ENCODE measurements at places on chromosomes 5 and 9.

- peak; percentile 92 for DNase-seq
Observed at GRCh38 chr5:34929720-34930461, 532 bp downstream of the DNAJC21 start.

GRCh38 chr5:2168601-2169429, 286.1 kb upstream of the IRX4 start:
- no peak for DNase-seq

- no peak for DNase-seq
Observed at GRCh38 chr5:176151281-176151680, 86.9 kb upstream of the SIMC1 start.

DNA sequence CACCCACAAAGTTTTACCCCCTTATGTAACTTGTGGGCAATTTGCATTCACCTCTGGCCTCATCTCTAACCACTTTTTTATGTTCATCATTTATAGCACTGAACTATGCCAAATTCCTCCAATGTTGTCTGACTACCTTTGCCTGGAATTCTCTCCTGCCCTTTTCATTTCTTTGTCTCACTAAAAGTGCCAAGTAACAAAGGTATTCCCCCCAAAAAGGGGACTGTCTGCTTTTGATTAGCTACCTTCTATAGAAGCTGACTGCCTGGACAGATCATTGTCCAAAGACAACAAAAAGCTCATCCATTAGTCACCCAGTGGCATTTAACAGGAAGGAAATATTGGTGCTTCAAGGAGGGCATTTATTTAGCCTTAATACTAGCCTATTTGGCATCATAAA, 189.9 kb upstream of the VCAN start:
- DNase-seq, result no peak

- no peak for DNase-seq
Observed at GRCh38 chr9:11192993-11193392, 580.2 kb upstream of the PTPRD start.

GRCh38 chr9:137820161-137820855, 57.3 kb upstream of the CACNA1B start:
- no peak for DNase-seq

DNA sequence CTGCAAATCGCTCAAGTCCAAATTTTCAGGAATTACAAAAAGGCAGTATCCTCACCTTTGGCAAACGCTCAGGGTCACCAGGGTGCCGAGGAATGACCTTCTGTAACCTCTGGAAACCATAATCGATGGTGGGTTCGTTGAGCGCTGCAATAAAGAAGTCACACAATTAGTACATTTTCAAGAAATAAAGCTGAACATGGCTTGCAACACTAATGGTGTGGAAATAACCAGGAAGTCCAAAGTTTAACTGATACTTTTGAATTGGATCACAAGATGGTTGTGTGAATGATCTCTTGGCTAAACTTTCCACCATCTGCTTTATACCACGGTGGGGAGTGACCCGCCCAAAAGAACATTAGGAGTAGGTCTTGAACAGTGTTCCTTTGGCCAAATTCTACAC, 368.7 kb downstream of the EBF1 start:
- no peak for DNase-seq

DNA sequence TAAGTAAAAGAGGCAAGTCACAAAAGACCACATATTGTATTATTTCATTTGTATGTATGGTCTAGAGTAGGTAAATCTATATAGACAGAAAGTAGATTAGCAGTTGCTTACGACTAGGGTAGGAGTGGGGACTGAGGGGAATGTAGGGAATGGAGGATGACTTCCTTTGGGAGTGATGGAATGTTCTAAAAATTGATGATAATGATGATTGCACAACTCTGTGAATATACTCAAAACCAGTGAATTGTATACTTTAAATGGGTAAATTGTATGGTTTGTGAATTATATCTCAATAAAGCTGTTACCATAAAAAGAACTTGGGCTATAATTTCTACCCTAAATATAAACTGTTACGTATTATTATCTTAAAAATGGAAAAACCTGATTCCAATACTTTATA, 35.0 kb downstream of the ADAMTS6 start:
- DNase-seq, result no peak

- no peak for DNase-seq
Observed at GRCh38 chr5:57453728-57454127, 28.9 kb downstream of the ACTBL2 start.

DNA sequence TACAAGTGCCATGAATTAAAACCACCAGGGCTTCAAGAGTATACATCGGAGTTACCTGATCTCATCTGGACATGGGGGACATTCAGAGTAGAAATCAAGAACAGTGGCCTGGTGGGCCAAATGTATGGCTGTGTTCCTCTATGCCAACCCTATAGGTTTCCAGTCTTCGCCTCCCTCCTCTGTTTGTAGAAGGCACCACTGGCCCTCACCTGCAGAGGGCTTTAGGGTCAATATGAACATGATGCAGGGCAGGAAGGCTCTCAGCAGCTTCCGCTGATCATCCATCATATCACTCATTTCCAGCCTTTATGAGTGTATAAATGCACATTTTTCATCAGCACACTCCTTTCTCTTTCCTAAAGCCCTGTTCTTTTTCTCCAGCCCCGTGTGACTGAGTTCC, 555.5 kb upstream of the BRINP1 start:
- no peak for DNase-seq

GRCh38 chr5:42566652-42567295, 143.5 kb downstream of the GHR start:
- DNase-seq, result peak; percentile 36

DNA sequence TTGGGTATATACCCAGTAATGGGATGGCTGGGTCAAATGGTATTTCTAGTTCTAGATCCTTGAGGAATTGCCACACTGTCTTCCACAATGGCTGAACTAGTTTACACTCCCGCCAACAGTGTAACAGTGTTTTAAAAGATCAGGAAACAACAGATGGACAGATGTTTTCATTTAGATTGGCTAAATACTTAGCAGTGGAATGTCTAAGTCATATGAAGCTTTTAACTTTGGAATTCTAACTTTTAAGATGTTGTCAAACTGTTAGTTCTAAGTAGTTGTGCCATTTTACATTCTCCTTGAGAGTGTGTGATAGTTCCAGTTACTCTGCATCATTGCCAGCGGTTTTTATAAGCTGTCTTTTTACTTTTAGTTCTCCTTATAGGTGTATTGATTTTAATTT, 688.8 kb downstream of the SEMA5A start:
- DNase-seq, result no peak

- no peak for DNase-seq
Observed at GRCh38 chr5:72325566-72326305, 5.6 kb downstream of the PTCD2 start.

- no peak for DNase-seq
Observed at GRCh38 chr9:122742003-122742402, at the start of gene OR1L6. Gene OR1L6, plus strand, starts transcription at chr9:122742303. Its CDS starts 7,545 bp downstream, at chr9:122749848.

DNA sequence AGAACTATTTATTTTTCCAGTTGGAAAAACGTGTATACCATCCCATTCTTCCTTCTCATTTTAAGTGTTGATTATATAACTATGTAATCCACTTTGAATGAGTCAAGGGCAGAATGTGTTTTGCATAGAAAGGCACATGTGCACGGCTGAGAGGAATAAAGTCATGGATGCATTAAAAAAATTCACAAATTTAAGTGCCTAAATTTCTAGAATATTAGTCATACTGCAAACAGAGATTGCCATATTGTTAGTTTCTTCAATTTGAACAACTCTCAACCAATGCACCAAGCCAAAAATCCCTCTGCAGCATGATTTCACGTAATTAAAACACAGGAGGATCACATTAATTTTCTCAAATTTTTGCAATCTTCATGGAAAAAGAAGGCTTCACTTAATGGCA, 166.3 kb downstream of the MPDZ start:
- DNase-seq, result no peak

DNA sequence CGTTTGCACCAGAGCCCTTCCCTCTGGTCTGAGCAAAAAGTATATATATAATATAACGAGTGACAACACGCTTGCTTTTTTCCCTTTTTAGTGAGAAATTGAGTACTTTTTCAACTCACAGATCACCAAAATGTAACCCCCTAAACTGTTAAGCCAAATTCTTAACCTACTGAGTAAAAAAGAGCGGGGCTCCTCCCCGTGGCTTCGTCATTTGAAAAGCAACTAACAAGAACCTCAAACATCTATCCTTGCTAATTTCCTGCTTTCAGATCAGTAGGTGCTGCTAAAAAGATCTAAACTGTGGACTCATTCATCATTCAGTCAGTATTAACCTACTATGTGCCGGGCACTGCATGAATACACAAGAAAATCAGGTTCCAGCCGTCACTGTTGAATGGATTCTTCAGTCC, 1.0 kb upstream of the PTBP3 start:
- DNase-seq, result peak; percentile 26

GRCh38 chr9:12271421-12271891, 421.7 kb upstream of the TYRP1 start:
- no peak for DNase-seq

DNA sequence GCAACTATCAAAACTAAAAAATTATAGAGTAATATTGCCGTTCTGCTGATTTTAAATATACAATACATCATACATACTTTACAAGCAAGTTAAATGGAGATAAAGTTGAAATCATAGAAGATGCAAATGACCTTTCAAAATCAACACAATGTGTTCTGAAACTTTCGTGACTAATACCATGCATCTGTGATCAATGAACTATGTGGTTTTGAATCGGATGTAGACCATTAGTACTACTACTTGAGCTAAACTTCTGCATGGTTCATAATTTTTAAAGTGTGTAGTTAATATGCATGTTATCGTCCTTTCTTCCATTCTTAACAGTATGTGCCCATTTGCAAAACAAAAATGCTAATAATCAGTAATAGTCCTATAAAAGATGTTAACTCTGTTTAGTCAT, 11.3 kb upstream of the PHF2 start:
- no peak for DNase-seq

GRCh38 chr9:114086009-114086408, 7.9 kb upstream of the AMBP start:
- no peak for DNase-seq

GRCh38 chr5:61600123-61600444, 268.0 kb downstream of the ZSWIM6 start:
- DNase-seq, result no peak

DNA sequence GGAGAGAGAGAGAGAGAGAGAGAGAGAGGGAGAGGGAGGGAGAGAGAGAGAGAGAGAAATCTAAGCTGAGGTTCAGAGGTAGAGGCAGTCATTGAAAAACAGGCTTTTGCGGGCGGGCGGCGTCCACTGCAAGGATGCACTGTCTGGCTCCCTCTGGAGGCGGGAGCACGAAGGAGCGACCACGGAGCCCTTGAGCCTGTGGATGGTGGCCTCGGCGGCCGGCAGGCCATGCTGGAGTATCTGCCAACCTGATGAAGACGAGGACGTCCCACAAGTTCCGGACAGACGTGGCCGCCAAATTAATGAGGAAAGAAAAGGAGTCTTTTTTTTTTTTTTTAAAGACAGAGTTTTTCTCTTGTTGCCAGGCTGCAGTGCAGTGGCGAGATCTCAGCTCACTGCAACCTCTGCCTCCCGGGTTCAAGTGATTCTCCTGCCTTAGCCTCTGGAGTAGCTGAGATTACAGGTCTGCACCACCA, 2.2 kb upstream of the CCDC125 start:
- DNase-seq, result peak; percentile 90

DNA sequence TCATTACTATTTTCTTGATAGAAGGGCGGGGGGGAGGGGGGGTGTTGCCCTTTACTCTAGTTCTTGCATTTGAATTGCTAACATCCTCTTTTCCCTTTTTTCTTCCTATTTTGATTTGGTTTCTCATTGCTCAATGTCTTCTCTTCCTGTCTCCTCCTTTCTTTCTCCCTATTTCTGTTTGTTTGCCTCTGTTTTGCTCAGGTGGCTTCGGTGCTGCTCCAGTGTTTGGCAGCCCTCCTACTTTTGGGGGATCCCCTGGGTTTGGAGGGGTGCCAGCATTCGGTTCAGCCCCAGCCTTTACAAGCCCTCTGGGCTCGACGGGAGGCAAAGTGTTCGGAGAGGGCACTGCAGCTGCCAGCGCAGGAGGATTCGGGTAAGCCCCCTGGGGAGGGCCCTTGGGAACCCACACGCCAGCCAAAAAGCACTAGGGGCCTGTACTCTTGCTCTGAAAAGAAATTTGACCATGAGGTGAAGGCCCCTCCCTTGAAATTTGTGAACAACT, 48.3 kb downstream of the FAM78A start:
- no peak for DNase-seq

DNA sequence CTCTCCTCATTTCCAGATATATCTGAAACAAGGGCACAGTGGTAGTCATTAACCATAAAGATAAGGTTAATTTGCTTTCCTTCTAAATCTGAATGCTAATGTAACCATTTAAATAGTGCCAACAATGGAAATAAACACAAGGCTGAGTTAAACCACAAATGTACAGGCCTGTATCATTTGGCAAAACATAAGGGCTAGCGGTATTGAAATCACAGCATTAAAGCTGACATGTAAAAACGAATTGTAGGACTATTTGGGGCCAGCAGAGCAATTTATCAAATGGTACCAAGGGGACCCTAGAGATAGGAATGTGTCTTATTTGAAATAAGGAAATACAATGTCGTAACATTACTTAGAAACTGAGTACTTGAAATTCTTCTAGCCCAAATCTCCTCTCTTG, 247.5 kb upstream of the RPS23 start:
- no peak for DNase-seq

DNA sequence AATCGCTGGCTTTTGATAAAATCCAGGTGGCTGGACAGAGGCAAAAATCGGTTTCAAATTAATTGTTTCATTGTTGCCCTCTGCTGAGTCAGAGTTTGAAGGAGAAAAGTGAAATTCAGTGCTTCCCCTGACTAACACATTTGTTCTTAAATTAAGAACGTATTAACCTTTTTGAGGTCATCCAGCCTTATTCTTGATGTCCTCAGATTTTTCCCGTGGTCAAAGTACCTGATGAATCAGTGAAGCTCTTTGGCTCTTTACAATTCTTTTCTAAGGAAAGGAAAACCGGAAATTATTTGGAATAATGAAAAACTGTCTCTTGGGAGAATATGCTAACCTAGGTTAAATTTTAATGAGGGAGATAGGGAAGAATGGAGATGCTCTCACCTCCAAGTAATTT, 21.6 kb downstream of the OSMR start:
- DNase-seq, result no peak

GRCh38 chr9:26725573-26725972, 167.0 kb downstream of the CAAP1 start:
- no peak for DNase-seq

DNA sequence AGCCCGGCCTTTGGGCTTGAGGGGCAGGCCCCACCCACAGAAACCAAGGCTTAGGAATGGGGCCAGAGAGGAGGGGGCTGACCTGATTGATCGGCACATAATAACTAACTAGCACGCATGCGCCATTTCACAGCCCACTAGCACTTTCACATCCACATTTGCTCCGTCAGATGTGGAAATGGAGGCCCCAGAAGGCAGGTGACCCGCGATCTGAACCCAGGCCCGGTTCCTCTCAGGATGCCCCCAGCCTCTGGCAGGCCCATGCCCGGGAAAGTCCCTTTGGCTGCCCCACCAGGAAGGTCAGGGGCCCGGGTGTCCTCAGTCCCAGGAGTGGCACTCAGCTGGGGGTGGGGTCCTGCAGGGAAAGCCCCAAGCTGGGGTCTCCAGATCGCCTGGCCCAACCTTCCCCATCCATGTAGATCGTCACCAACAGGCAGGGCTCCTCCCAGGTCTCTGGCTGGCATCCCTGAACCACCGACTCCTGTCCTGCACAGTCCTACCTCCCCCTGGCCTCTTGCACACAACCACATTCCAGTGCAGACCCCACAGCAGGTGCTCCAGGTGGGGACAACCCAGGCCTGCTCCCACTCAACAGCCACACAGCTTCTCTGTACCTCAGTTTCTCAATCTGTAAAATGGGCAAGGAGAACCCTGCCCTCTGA, 46.7 kb downstream of the VAV2 start:
- DNase-seq, result no peak

Measured in body of pancreas (tissue), 4 donors.